ENCODE measurements at places on chromosomes 5 and 9.
A peak's percentile ranks its signal among the peaks of the same experiment; 100 is the strongest.

GRCh38 chr9:105672711-105673234 lies 10.5 kb downstream of the TAL2 start:
- no peak for DNase-seq

GRCh38 chr5:28253431-28253830 lies 1215.0 kb upstream of the CDH9 start:
- no peak for DNase-seq

GRCh38 chr9:99824378-99825171 lies 2.9 kb downstream of the NR4A3 start:
- peak; percentile 59 for DNase-seq

DNA sequence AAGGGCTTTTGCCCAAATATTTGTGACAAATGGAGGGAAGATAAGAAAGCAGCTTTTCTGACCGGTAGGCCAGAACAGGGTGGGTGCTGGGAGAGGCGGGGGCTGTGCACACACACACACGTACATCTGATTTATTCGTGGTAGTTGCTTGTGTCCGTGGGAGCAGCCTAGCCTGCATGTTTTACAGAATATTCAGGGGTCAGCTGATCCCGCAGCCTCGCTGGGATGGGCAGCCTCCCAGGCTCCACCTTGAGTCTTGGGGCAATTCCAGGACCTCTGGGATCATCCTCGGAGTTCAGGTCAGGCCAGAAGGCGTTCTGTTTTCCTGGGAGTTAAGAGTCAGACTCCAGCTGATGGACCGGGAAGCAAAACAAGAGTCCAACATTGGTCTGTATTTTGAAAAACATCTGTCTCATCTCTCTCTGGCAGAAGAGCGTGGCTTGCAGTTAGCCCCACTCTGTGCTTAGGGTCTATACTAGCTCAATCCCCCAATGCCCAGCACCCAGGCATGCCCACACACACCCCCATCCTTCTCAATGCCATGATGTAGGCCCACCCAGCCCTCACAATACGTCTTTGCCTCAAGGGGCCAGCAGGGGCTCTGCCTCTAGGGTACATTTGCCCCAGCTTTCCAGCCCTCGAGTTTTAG lies 210.6 kb downstream of the GOLPH3 start:
- DNase-seq = no peak

- no peak for DNase-seq
Measured at GRCh38 chr5:78927657-78928282, 57.3 kb downstream of the ARSB start.

DNA sequence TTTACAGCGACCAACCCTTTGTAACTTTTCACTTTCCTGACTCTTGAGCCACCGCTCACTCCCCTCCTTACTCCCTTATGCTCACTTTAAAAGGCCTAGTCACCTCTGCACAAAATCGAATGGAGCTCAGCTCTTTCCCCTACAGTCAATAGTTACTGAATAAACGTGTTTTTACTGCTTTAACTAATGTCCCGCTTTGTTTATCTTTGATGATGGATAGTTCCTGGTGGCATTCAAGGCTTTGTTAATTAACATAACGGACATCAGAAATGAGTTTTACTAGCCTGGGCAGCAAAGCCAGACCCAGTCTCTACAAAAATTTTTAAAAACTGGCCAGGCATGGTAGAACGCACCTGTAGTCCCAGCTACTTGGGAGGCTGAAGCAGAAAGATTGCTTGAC lies 5.0 kb downstream of the SERINC5 start:
- DNase-seq = no peak

GRCh38 chr9:113918697-113919350 lies 42.7 kb downstream of the ZNF618 start:
- no peak for DNase-seq

DNA sequence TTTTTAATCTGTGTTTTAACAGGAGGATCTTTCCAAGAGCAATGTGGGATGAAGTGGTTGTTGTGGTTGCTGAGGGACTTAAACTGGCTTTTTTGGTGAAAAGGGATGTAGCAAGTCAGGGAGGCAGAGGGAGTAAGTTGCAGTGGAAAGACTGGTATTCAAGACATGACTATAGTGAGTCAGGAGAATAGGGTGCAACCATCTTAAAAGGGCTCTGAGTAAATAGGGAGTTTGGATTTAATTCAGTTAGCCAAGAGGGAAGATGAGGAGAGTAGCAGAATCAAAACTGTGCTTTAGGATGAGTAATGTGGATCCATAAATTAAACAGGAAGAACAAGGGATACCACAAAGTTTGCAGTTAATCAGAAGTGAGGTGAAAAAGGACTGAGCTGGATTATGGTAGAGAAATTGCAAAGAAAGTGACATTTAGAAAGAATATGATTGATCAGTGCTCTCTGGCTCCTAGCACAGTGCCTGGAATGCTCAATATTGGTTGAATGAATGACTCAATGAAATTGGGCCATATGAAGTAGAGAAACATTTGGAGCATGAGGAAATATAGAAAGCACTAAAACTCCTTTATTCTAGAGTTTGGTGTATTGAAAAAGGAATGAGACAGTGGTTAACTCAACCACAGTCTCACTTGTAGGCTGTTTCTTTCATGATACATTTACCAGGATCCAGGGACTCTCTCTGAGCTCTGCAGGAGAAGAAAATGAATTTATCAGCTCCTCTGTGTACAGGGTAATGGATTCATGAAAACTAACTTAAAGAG lies 5.1 kb downstream of the POLR3G start:
- DNase-seq = no peak

DNA sequence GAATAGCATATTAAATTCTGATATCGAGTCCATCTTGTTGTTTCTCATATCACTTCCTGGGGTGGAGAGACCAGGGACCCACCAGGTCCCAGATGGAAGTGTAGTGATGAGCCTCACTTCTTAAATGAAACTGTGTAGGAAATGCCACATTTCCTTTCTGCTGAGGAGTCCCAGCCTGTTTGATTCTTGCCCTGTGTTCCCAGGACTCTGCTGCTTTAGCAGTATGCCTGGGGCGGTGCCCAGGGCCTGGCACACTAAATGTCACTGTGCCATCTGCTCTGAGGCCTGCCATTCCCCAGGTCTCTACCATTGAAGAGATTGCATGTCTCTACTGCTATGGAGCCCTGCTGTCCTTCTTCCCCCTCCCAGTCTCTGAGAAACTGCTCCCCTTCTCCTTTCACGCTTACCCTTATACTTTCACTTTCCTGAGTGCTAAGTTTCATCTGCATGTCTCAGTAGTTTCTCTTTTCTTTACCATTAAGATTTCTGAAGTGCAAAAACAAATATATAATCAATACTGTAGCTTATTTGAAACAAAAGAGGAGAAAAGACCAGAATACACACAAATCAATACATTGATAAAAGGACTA lies 260.4 kb downstream of the GABRB2 start:
- DNase-seq = no peak
